ENCODE measurements at places on chromosomes 3 and 15.

GRCh38 chr3:109278546-109278945 is 37.8 kb downstream of the DPPA2 start:
- no peak overlapping the region for H3K4me3 ChIP-seq
- no peaks in the 10 kb centered on the region for H3K36me3 ChIP-seq
- H3K4me1 ChIP-seq = no peaks in the 10 kb centered on the region
- DNase-seq = no peak

DNA sequence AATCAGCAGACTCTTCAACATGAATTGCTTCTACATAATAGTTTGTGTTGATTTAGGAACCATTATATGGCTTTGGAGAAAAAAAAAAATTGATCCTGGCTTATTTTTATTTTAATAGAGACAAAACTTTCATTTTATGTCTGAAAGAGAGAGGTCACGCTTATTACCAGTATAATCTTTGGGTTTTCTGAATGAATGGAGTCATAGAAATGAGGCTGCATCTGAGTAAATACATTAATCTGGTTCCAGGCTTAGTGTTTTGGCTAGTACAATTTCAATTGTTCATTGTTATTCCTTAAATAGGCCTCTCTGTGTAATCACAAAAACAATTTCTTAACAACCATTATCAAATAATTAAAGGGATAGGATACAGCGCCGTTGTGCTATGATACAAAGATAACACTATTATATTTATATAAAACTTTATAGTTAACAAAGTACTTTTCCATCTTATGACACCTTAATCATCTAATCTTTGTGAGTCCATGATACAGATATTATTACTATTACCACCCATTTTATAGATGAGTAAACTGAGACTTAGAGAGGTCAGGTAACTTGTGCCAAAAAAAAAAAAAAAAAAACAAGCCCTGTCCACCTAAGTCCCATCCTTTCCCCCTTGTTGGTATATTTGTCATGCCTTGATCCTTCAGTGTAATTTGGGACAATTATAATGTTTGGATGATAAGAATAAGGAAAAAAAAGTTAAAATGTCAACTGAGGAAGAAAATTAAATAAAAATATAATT is 41.8 kb upstream of the GOLM2 start:
- H3K4me1 ChIP-seq = no peaks in the 10 kb centered on the region
- H3K36me3 ChIP-seq = no peaks in the 10 kb centered on the region
- H3K27me3 ChIP-seq = peaks cover 7% of the 10 kb centered on the region

GRCh38 chr15:27481768-27482167 is 510.8 kb downstream of the GABRG3 start:
- H3K4me3 ChIP-seq = no peak overlapping the region
- no peaks in the 10 kb centered on the region for H3K36me3 ChIP-seq
- DNase-seq = no peak
- no peak overlapping the region for H3K27ac ChIP-seq
- no peaks in the 10 kb centered on the region for H3K27me3 ChIP-seq

DNA sequence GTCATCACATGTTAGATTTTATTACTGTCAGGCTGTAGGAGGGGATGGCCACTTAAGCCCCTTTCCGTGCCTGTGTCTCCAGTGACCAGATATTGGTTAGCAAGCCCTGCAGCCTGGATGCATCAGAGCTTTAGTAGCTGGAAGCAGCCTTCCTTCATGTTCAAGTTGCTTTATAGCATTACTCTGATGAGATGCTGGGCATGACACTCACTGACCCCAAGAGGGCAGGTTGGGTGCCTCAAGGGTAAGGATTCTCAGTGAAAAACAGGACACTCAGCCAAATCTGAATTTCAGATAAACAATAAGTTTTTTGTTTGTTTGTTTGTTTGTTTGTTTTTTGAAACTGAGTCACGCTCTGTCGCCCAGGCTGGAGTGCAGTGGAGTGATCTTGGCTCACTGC is 68.5 kb upstream of the PTX3 start:
- no peak overlapping the region for H3K4me3 ChIP-seq
- no peak overlapping the region for H3K27ac ChIP-seq

- no peak overlapping the region for H3K4me3 ChIP-seq
- H3K4me1 ChIP-seq = peaks cover 50% of the 10 kb centered on the region
- no peak for DNase-seq
- no peaks in the 10 kb centered on the region for H3K27me3 ChIP-seq
Measured at GRCh38 chr15:62935300-62936081, 107.1 kb upstream of the TPM1 start.

DNA sequence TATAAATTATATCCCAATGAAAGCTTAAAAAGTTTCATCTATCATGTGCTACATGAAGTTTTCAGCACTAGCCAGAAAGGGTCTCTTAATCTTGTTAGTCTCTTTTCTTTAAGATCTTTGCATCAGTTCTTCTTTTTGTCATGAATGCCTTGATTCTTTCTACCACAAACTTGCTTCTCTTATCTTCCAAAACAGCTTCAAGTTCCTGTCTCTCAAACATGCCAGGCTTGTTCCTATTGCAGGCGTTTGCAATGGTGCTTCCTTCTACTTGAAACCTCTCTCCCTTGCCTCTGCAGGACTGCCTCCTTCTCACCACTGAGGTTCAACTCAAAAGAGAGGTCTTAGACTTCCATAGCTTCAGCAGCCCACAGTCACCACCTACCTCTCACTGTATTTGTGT is 104.3 kb upstream of the FRMD4B start:
- H3K36me3 ChIP-seq = no peaks in the 10 kb centered on the region
- H3K27ac ChIP-seq = no peak overlapping the region
- no peaks in the 10 kb centered on the region for H3K4me1 ChIP-seq
- H3K27me3 ChIP-seq = no peaks in the 10 kb centered on the region
- H3K4me3 ChIP-seq = no peak overlapping the region
- DNase-seq = no peak

- H3K36me3 ChIP-seq = no peaks in the 10 kb centered on the region
- no peak for DNase-seq
- H3K4me3 ChIP-seq = no peak overlapping the region
- H3K27me3 ChIP-seq = no peaks in the 10 kb centered on the region
- H3K27ac ChIP-seq = no peak overlapping the region
Measured at GRCh38 chr3:191859531-191859930, 398.6 kb downstream of the PYDC2 start.

GRCh38 chr3:48927928-48928327 is 9.3 kb downstream of the ARIH2 start:
- H3K4me3 ChIP-seq = no peak overlapping the region
- H3K27me3 ChIP-seq = no peaks in the 10 kb centered on the region
- peaks cover 35% of the 10 kb centered on the region for H3K36me3 ChIP-seq
- H3K4me1 ChIP-seq = peaks cover 32% of the 10 kb centered on the region
- peak overlapping the region; percentile 9 for H3K27ac ChIP-seq

- peak; percentile 18 for DNase-seq
- H3K27me3 ChIP-seq = peaks cover 3% of the 10 kb centered on the region
- no peaks in the 10 kb centered on the region for H3K36me3 ChIP-seq
- H3K4me3 ChIP-seq = no peak overlapping the region
Measured at GRCh38 chr15:100372739-100373119, 31.0 kb upstream of the ADAMTS17 start.

GRCh38 chr15:34279368-34279767 is 54.6 kb downstream of the EMC4 start:
- H3K4me3 ChIP-seq = no peak overlapping the region
- no peaks in the 10 kb centered on the region for H3K27me3 ChIP-seq
- peaks cover 17% of the 10 kb centered on the region for H3K4me1 ChIP-seq
- no peak for DNase-seq
- no peaks in the 10 kb centered on the region for H3K36me3 ChIP-seq
- H3K27ac ChIP-seq = no peak overlapping the region

DNA sequence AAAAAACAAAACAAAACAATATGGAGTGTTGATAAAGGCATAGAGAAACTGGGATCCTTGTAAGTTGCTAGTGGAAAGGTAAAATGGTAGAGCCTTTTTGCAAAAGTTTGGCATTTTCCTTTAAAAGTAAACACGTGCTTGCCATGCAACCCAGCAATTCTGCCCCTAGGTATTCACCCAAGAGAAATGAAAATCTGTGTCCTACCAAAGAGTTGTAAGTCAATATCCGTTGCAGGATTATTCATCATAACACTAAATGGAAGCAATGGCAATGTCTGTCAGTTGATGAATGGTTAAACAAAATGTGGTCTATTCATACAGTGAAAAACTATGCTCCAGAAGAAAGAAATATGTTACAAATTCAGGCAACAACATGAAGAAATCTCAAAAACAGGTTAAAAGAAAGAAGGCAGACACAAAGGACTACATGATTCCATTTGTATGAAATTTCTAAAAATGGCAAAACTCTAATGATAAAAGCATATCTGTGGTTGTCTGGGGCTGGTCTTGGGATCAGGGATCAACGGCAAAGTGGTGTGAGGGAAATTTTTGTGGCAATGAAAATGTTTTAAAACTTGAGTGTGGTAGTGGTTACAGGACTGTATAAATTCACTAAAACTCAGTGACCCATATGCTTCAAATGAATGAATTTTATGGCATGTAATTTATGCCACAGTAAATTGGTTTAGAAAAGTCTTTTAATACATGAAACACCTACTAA is 229.6 kb downstream of the OPA1 start:
- no peak overlapping the region for H3K4me3 ChIP-seq
- no peaks in the 10 kb centered on the region for H3K36me3 ChIP-seq
- H3K4me1 ChIP-seq = peaks cover 7% of the 10 kb centered on the region
- no peak for DNase-seq
- peaks cover 46% of the 10 kb centered on the region for H3K27me3 ChIP-seq

DNA sequence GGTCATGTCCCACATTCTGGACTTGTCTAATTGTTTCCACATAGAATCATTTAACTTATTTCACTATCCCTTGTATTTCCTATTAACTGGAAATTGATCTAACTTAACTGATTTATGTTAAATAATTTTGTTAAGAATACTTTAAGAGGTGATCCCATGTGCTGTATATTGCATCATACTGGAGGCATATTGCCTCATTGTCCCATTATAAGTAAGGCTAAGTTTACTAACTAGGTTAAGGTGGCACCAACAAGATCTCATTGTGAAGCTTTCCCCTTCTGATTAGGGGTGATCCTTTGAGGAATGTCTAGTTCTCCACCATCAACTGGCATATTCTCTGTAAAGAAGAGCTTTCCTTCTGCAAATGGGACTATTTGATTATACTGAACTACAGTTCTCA is 24.4 kb downstream of the MAP1A start:
- peak; percentile 11 for DNase-seq
- no peaks in the 10 kb centered on the region for H3K36me3 ChIP-seq
- no peaks in the 10 kb centered on the region for H3K4me1 ChIP-seq
- H3K27me3 ChIP-seq = no peaks in the 10 kb centered on the region
- no peak overlapping the region for H3K27ac ChIP-seq
- H3K4me3 ChIP-seq = no peak overlapping the region

DNA sequence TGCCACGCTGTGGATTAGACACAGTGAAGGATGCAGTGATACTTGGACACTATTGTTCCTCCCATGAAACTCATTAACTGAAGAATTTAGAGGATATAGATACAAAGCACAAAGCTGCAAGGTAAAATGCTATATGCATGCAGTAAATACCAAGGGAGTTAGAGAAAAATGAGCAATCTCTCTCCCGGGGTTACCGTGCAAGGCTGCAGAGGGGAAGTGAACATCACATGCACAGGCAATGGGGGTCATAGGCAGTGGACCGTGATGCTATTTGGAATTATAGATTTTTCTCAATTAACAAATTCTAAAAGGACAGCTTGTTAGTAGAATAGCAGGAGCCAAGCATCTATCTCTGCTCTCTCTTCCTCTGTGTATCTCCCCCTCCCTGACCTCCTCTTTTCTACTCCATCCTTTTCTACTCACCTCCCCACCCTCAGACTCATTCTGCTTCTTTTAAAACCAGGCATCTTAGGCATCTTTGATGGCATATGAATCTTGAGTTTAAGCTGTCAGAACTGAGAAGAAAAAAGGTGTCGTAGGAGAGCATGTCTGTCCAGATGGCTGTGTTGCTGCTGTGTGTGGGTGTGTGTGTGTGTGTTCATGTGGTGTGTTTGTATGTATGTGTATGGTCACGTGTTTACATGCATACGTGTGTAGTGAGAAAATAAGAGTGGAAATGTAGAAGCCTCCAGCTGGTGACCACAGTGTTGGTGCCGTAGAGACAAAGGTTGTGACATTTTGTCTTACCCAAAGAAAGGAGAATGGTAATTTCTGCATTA is 339.0 kb downstream of the EPHB1 start:
- H3K36me3 ChIP-seq = no peaks in the 10 kb centered on the region
- DNase-seq = no peak
- no peak overlapping the region for H3K4me3 ChIP-seq
- H3K27me3 ChIP-seq = no peaks in the 10 kb centered on the region
- H3K4me1 ChIP-seq = no peaks in the 10 kb centered on the region

GRCh38 chr3:101253396-101253795 is 67.0 kb downstream of the IMPG2 start:
- H3K4me1 ChIP-seq = no peaks in the 10 kb centered on the region
- no peak for DNase-seq
- H3K36me3 ChIP-seq = no peaks in the 10 kb centered on the region
- H3K27ac ChIP-seq = no peak overlapping the region
- H3K4me3 ChIP-seq = no peak overlapping the region

DNA sequence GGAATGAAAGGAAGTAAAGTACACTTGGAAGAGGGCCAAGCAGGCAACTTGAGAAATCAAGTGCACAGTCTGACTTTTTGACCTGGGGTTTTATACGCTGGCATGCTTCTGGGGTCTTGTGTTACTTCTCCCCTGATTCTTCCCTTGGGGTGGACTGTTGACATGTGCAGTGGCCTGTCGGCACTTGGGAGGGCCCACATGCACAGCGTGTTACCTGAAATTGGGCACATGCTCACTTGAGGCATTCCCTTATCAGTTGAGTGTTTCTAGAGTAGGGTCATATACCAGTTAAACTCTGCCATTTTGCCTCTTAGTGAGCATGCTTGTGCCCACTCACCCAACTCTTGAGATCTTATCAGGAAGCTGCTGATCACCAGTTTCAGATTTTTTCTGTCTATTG is 329.1 kb upstream of the SOX2 start:
- H3K4me3 ChIP-seq = no peak overlapping the region
- H3K4me1 ChIP-seq = no peaks in the 10 kb centered on the region
- no peak for DNase-seq
- H3K27ac ChIP-seq = no peak overlapping the region
- H3K27me3 ChIP-seq = no peaks in the 10 kb centered on the region

- no peaks in the 10 kb centered on the region for H3K4me1 ChIP-seq
- H3K27me3 ChIP-seq = peaks cover 10% of the 10 kb centered on the region
- no peaks in the 10 kb centered on the region for H3K36me3 ChIP-seq
- DNase-seq = no peak
Measured at GRCh38 chr15:69880571-69881301, 217.0 kb downstream of the TLE3 start.
